Upper lobe of right lung (tissue), 1 donor: ENCODE measurements at places on chromosomes 11 and 22. TPM values are rescaled to one million over a fixed set of nuclear protein-coding genes. Genes with fewer than 3 reads are reported as not detected.
A peak's percentile ranks its signal among the peaks of the same experiment; 100 is the strongest.

- no peaks in the 10 kb centered on the region for H3K36me3 ChIP-seq
- no peak for DNase-seq
- H3K4me1 ChIP-seq, result no peaks in the 10 kb centered on the region
- no peak overlapping the region for H3K27ac ChIP-seq
- peaks cover 17% of the 10 kb centered on the region for H3K27me3 ChIP-seq
These were observed 78.3 kb downstream of the ZNF280B start for GRCh38 chr22:22430111-22430820.

DNA sequence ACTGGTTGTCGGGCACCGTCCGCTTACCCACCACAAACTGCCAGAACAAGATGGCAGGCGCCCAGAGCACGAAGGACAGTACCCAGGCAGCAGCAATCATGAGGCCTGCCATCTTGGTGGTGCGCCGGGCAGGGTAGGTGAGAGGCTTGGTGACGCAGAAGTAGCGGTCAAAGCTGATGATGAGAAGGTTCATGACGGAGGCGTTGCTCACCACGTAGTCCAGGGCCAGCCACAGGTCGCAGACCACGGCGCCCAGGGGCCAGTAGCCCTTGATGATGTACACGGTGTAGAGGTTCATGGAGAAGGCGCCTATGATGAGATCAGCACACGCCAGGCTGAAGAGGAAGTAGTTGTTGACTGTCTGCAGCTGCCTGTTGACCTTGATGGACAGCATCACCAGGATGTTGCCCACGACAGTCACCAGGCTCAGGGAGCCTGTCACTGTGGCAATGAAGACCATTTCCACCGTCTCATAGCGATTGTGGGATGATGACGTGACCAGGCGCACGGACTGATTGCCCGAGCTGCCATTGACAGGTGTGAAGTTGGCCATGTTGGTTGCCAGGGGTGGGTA is 4.6 kb downstream of the MDK start:
- H3K27ac ChIP-seq, result no peak overlapping the region
- no peaks in the 10 kb centered on the region for H3K36me3 ChIP-seq
- no peak for DNase-seq
- H3K4me1 ChIP-seq, result peaks cover 30% of the 10 kb centered on the region

- peaks cover 40% of the 10 kb centered on the region for H3K4me1 ChIP-seq
- no peak overlapping the region for H3K4me3 ChIP-seq
- H3K27ac ChIP-seq, result peak overlapping the region; percentile 55
- no peaks in the 10 kb centered on the region for H3K27me3 ChIP-seq
These were observed 73.8 kb upstream of the CDON start for GRCh38 chr11:126136507-126136906.

GRCh38 chr22:33853200-33854097 is 66.8 kb downstream of the LARGE1 start:
- peak overlapping the region; percentile 84 for H3K27ac ChIP-seq
- H3K36me3 ChIP-seq, result no peaks in the 10 kb centered on the region
- DNase-seq, result peak; percentile 84
- peak overlapping the region; percentile 58 for H3K4me3 ChIP-seq

DNA sequence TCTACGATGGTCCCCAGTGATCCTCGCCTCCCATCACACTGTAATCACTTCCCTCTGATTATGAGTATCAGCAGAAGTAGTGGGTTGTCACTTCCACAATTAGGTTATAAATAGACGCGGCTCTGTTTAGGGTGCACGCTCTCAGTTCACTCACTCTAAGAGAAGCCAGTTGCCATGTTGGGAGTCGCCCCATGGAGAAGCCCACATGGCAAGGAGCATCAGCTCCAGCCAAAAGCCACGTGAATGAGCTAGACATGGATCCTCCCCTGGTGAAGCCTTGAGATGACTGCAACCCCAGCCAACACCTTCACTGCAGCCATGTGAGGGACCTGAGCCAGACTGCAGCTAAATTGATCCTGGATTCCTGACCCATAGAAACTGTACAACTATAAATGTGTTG is 26.4 kb upstream of the MYOD1 start:
- no peak overlapping the region for H3K27ac ChIP-seq
- no peak overlapping the region for H3K4me3 ChIP-seq
- no peaks in the 10 kb centered on the region for H3K4me1 ChIP-seq
- H3K36me3 ChIP-seq, result no peaks in the 10 kb centered on the region

- H3K27ac ChIP-seq, result no peak overlapping the region
- no peak for DNase-seq
- no peaks in the 10 kb centered on the region for H3K4me1 ChIP-seq
- peaks cover 37% of the 10 kb centered on the region for H3K36me3 ChIP-seq
- no peak overlapping the region for H3K4me3 ChIP-seq
These were observed 54.0 kb downstream of the TNRC6B start for GRCh38 chr22:40231618-40232313.

- H3K27ac ChIP-seq, result no peak overlapping the region
- peaks cover 19% of the 10 kb centered on the region for H3K4me1 ChIP-seq
- DNase-seq, result no peak
- H3K27me3 ChIP-seq, result no peaks in the 10 kb centered on the region
These were observed 55.2 kb downstream of the SYTL2 start for GRCh38 chr11:85755701-85756100.

- DNase-seq, result no peak
- H3K36me3 ChIP-seq, result no peaks in the 10 kb centered on the region
- H3K27me3 ChIP-seq, result no peaks in the 10 kb centered on the region
- no peaks in the 10 kb centered on the region for H3K4me1 ChIP-seq
- H3K27ac ChIP-seq, result no peak overlapping the region
- H3K4me3 ChIP-seq, result no peak overlapping the region
These were observed 147.0 kb downstream of the PAX6 start for GRCh38 chr11:31664129-31664528.

GRCh38 chr22:33919391-33920196 is 682 bp downstream of the LARGE1 start:
- peak overlapping the region; percentile 64 for H3K4me3 ChIP-seq
- peak; percentile 79 for DNase-seq
- no peaks in the 10 kb centered on the region for H3K36me3 ChIP-seq
- H3K27me3 ChIP-seq, result no peaks in the 10 kb centered on the region

GRCh38 chr11:13118194-13118593 is 109.1 kb downstream of the RASSF10 start:
- no peak overlapping the region for H3K27ac ChIP-seq
- no peaks in the 10 kb centered on the region for H3K36me3 ChIP-seq
- H3K4me1 ChIP-seq, result no peaks in the 10 kb centered on the region
- no peaks in the 10 kb centered on the region for H3K27me3 ChIP-seq

IL10RA gene
- 33.8 TPM for total RNA-seq

CYB5R2 gene
- total RNA-seq, result 14.2 TPM

MRGPRX3 gene
- not detected for total RNA-seq
